ENCODE measurements at places on chromosomes 3 and 15.

DNA sequence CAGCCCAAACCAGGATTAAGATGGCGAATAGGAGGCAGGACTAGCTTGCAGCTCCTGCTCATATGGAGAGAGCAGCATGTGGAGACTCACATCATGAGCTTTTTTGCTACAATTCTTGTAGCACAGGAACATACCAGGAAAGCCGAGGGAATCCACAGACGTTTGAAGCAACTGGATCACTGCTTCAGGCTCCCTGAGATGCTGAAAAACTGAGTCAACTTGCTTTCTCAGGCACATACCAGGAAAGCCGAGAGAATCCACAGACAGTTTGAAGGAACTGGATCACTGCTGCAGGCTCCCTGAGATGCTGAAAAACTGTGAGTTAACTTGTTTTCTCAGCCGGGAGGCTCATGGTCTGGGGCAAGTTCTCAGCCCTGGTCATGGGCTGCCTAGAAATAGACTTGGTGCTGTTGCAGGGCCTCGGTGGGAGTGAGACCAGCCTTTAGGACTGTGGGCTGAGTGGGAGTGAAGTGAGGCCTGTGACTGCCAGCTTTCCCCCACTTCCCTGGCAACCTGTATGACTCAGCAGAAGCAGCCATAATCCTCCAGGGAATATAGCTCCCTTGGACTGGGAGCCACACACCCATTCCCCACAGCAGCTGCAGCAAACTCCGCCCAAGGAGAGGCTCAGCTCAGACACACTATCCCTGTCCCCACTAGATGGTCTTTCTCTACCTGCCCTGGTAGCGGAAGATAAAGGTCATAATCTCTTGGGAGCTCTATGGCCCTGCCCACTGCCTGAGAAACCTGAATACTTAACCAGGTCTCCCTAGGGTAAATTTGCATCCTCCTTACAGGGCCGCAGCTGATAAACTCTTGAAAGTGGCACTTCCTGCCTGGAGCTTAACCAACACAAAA is 51.9 kb upstream of the PFN2 start:
- no peak for DNase-seq

DNA sequence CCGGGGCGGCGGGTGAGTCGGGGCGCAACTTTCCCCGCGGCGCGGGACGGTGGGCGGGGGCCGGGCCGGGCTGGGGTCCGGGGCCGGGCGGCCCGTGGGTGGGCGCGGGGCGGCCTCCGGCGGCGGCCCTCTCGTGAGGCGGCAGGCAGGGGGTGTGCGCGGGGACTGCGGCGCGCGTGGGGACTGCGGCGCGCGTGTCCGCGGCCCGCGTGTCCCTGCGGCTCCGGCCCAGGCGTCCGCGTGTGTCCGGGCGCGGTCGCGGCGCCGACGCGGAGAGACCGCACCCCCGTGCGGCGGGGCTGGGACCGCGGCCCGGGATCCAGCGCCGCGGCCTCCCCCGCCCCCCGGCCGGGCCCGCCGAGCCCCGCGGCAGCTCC is 349 bp downstream of the PLXNA1 start:
- DNase-seq, result no peak

GRCh38 chr3:182925330-182925943 is 54.9 kb downstream of the DCUN1D1 start:
- no peak for DNase-seq

DNA sequence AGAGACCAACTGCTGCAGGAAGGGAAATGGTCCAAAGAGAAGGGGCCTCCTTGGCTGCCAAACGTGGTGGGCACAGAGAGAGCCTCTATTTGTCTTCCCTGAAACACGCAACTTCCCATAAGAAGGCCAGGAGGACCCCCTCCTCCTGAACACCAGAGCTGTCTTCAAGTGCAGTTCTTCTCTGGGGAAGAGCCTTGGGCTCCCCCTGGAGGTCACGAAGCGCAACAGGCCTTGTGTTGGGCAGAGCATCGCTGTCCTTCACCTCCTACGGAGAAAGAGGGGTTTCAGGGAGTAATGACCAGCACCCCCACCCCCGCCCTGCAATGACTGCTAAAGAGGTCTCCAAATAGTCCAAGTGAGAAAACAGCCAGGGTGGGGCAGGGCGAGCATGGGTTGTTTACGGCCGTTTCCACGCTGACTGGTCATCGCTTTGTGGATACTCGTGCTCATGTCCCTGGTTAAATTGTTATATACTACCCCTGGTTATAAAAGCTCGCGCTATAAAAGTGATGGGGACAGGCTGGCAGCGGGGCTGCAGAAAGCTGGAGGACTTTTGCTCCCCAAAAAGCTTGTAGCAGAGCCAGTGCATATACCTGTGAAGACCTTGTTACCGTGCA is 397.5 kb upstream of the ATP10A start:
- DNase-seq, result no peak

DNA sequence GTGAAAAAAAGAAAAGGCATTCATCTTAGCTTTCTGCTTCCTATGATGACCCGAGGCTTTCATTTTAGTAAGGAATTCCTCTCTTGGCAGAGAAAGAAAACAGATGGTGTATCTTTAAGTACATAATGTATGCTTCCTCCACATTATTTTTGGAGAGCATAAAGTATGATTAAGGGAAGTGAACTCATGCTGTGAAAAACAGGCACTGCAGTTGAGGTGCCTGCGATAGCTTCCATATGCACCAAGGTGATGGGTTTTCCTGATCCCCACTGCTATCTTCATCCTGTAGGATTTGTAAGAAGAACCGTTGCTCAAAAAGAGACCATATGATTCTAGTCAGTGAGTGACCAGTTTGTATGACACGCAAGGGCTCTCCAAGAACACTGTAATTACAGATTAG is 411.5 kb upstream of the MCTP2 start:
- DNase-seq, result no peak
